ENCODE measurements at places on chromosomes 4 and X.

DNA sequence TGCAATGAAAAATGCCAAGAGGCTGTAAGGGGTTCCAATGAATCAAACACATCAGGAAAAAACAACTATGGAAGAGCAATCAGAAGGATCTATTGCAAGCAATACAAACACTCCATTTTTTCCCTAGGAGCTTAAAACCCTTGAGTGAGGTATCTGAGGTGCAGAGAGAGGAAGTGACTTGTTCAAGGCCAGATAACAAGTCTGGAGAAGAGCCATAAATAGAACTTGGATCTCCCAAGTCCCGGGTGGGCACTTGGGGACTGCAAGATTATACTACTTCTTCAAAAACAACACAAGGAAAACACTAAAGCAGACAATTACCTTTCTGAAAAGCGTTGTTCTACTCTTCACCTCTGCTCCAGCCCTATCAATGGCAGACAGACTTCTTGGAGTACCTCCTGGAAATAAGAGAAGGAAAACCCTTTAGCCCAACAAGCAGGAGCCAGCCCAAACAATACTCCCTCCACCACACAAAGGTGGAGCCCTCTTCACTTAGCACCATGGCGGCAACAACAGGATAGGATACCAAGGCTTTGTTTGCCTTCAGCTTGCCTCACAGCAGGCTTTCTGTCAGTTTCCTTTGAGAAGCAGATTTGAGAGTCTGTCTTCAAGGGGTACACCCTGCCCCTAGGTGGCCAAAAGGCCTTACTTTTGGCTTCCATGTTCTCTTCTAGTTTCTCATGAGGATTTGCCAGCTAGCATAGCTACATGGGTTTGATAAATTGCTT, 26.0 kb downstream of the AIFM1 start:
- DNase-seq, result no peak

GRCh38 chr4:56742080-56742871, 61.2 kb upstream of the HOPX start:
- no peak for DNase-seq

GRCh38 chr4:7251321-7251720, 59.0 kb downstream of the SORCS2 start:
- no peak for DNase-seq

- DNase-seq, result no peak
These were observed 531.1 kb upstream of the SPANXN1 start for GRCh38 chrX:144716187-144716586.

GRCh38 chrX:98380556-98380955, 1496.8 kb downstream of the RPA4 start:
- no peak for DNase-seq

GRCh38 chr4:14218641-14219040, 591.1 kb upstream of the BOD1L1 start:
- no peak for DNase-seq

- DNase-seq, result no peak
These were observed 106.4 kb downstream of the DHX15 start for GRCh38 chr4:24477919-24478318.
